ENCODE measurements at places on chromosomes 3 and 15. TPM values are rescaled to one million over a fixed set of nuclear protein-coding genes. Genes with fewer than 3 reads are reported as not detected.

DNA sequence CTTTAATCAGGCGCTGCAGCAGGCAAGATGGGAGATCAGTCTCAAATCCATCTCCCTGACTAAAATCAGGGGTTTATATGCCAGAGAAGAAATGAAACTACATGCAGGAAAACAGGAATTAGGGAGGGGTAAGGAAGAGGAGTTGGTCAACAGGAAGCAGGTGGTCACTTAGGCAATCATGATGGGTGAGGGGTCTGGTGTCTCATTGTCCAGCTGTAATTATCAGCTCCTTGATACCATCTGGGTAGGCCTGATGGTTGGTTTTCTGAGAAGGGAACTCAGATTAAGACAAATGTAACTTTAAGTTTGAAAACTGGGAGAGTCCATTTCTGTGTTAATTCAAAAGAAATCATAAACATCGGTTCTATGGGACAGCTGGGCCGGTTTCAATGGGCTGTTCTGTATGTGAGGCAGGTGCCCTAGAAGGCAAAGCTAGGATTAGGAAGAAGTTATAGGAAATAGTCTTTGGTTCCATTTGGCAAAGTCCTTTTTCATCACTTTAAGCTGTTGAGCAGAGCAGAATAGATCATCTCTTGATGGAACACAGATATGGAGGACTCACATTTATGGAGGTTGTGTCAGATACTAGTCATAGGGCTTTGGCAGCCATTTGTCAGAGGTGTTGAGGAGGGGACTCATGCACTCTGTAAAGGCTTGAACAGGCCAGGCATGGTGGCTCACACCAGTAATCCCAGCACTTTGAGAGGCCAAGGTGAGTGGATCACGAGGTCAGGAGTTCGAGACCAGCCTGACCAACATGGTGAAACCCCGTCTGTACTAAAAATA is 149.4 kb downstream of the VGLL4 start:
- H3K4me3 ChIP-seq, result no peak overlapping the region
- H3K27me3 ChIP-seq, result no peaks in the 10 kb centered on the region
- H3K27ac ChIP-seq, result no peak overlapping the region

- H3K27me3 ChIP-seq, result peaks cover 15% of the 10 kb centered on the region
- H3K27ac ChIP-seq, result peak overlapping the region; percentile 94
- H3K4me1 ChIP-seq, result peaks cover 20% of the 10 kb centered on the region
- peak overlapping the region; percentile 96 for H3K4me3 ChIP-seq
- DNase-seq, result peak; percentile 70
- peaks cover 53% of the 10 kb centered on the region for H3K36me3 ChIP-seq
Measured at GRCh38 chr3:44685128-44685800, 27.2 kb upstream of the ZNF502 start.

DNA sequence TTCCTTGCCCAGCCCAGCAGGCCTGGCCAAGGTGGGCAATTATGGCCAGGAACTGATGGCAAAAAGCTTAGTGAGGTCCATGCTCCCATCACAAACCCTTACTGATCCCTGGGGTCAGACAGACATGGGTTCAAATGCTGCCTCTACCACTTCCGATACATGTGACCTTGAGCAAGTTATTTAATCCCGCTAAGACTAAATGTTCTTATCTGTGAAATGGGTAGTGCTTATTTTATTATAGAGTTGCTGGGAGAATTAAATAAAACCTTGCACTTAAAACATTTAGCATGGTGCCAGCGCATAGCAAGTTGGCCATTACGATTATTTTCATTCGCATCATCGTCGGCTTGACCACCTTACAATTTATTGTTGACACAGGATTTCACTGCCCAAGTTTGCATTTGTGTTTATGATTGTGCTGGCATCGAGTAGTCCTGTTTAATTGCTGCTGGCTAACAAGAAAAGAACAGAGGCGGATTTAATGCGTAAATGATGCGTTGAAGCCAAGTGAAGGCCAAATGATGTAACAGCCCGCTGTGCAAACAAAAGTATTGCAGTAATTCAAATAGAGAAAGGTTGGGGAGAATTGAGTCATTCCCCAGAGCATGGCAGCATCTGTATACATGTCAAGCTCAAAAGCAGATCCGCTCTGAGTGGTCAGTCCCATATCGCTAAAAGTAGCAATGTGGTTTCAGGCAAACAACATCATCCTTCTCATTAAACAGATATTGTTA is 7.3 kb upstream of the FURIN start:
- H3K27ac ChIP-seq, result no peak overlapping the region
- H3K4me1 ChIP-seq, result peaks cover 29% of the 10 kb centered on the region
- H3K4me3 ChIP-seq, result no peak overlapping the region

DNA sequence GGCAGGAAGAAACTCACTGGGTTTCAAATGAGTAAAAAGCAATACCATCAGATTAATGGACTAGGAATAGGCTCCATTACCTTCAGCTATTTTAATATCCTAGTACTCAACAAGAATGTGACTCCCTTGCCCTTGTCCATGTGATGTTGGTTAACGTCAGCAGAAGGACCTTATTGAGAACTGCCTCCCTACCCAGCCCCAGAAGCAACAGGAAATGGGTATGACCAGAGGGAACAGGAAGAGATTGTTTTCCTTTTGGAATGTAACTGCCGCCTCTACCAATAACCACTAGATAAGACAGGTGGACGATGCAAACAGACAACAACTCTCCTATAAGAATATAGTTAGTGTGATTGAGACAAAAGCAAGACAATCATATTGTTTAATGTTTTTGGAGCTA is 10.4 kb upstream of the MME start:
- no peaks in the 10 kb centered on the region for H3K27me3 ChIP-seq
- H3K4me3 ChIP-seq, result no peak overlapping the region
- no peak overlapping the region for H3K27ac ChIP-seq
- DNase-seq, result no peak
- H3K36me3 ChIP-seq, result no peaks in the 10 kb centered on the region

GRCh38 chr15:60326824-60327654 is 70.7 kb downstream of the ANXA2 start:
- peaks cover 5% of the 10 kb centered on the region for H3K4me1 ChIP-seq
- no peak overlapping the region for H3K4me3 ChIP-seq
- H3K36me3 ChIP-seq, result no peaks in the 10 kb centered on the region
- no peak overlapping the region for H3K27ac ChIP-seq
- H3K27me3 ChIP-seq, result peaks cover 36% of the 10 kb centered on the region

DNA sequence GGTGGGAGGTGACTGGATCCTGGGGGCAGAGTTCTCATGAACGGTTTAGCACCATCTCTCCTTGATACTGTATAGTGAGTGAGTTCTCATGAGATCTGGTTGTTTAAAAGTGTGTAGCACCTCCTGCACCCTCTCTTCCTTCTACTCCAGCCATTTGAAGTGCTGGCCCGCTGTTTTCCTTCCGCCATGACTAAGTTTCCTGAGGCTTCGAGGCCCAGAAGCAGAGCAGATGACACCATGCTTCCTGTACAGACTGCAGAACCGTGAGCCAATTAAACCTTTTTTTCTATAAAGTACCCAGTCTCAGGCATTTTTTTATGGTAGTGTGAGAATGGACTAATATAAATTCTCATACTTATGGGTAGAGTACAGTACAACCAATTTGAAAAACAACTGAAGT is 123.6 kb upstream of the BHLHE40 start:
- no peak overlapping the region for H3K4me3 ChIP-seq
- no peak overlapping the region for H3K27ac ChIP-seq

The ACKR2 gene
- polyA plus RNA-seq, result not detected

GRCh38 chr3:14377838-14378169 is 24.6 kb upstream of the SLC6A6 start:
- H3K4me1 ChIP-seq, result peaks cover 12% of the 10 kb centered on the region
- no peak for DNase-seq
- H3K36me3 ChIP-seq, result no peaks in the 10 kb centered on the region
- peaks cover 21% of the 10 kb centered on the region for H3K27me3 ChIP-seq
- H3K27ac ChIP-seq, result peak overlapping the region; percentile 33
- H3K4me3 ChIP-seq, result no peak overlapping the region

DNA sequence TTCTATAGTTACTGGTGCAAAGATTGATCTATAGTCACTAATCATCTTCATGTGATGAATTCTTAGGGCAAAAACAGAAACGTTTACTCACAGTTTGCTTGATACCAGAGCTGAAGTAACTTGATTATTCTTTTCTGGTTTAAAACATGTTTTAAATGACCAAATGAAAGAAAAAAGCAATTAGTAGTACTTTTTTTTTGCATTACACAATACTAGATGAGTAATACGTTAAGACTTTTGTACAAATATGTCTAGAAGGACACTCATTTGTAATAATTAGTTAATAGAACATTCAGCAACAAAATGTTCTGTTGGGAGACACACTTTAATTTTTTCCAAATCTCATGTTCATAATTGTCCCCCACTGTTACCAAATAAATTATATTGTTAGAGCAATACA is 523.2 kb downstream of the SOX2 start:
- H3K4me3 ChIP-seq, result no peak overlapping the region
- no peaks in the 10 kb centered on the region for H3K4me1 ChIP-seq
- no peaks in the 10 kb centered on the region for H3K27me3 ChIP-seq
- H3K27ac ChIP-seq, result no peak overlapping the region
- no peaks in the 10 kb centered on the region for H3K36me3 ChIP-seq

The ANKUB1 gene
- polyA plus RNA-seq, result 2.6 TPM

DNA sequence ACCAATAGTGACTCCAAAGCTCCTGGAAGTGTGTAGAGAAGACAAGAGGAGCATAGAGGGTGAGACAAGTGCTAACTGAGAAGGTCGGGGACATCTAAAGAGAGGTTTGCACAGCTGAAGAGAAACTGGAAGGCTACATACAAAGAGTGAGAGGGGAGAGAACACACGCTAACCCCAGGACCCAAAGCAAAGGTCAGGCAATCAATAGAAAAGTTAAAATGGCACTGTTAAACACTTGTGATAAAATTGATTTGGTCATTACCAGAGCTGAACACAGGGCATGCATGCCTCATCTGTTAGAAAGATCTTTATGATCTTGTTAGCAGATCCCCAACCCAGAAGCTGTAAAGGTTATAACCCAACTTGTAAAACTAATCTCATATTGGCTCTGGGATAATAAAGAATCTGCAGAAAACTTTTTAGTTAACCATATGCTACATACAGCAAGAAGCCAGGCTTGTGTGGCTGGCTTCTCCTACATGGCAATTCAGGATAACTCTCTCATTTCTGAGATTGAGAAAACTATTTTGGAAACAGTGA is 212.6 kb upstream of the ICE2 start:
- H3K4me3 ChIP-seq, result no peak overlapping the region
- peaks cover 8% of the 10 kb centered on the region for H3K27me3 ChIP-seq
- peak overlapping the region; percentile 5 for H3K27ac ChIP-seq
- H3K4me1 ChIP-seq, result no peaks in the 10 kb centered on the region

The CHRNB4 gene
- not detected for polyA plus RNA-seq

GRCh38 chr15:43194795-43195194 is 9.6 kb downstream of the CCNDBP1 start:
- no peak overlapping the region for H3K27ac ChIP-seq
- DNase-seq, result no peak
- no peak overlapping the region for H3K4me3 ChIP-seq
- H3K36me3 ChIP-seq, result peaks cover 46% of the 10 kb centered on the region
- H3K4me1 ChIP-seq, result peaks cover 19% of the 10 kb centered on the region

DNA sequence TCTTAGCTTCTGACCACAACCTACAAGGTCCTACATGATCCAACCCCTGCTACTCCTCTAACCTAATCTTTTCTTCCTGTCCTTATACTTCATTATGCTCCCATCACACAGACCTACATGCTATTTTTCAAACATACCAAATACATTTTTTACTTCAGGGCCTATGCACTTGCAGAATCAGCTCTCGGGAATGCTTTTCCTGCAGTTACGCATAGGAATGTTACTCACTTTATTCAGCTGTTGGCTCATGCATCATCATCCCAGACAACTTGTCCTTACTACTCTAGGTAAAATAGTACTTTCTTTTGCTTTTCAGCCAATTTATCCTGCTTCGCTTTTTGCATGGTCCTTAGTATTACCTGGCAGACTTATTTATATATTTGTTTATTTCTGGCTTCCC is 105.6 kb downstream of the OXSM start:
- H3K36me3 ChIP-seq, result no peaks in the 10 kb centered on the region
- no peak overlapping the region for H3K27ac ChIP-seq
- no peak overlapping the region for H3K4me3 ChIP-seq
- no peaks in the 10 kb centered on the region for H3K4me1 ChIP-seq
- H3K27me3 ChIP-seq, result no peaks in the 10 kb centered on the region
- DNase-seq, result no peak

GRCh38 chr3:129205109-129205832 is 21.6 kb upstream of the CNBP start:
- H3K4me3 ChIP-seq, result no peak overlapping the region
- H3K27ac ChIP-seq, result no peak overlapping the region
- peaks cover 3% of the 10 kb centered on the region for H3K27me3 ChIP-seq
- no peaks in the 10 kb centered on the region for H3K36me3 ChIP-seq
- peaks cover 4% of the 10 kb centered on the region for H3K4me1 ChIP-seq

GRCh38 chr3:100048248-100048647 is 66.1 kb downstream of the FILIP1L start:
- peak overlapping the region; percentile 77 for H3K4me3 ChIP-seq
- H3K27ac ChIP-seq, result peak overlapping the region; percentile 99
- no peaks in the 10 kb centered on the region for H3K27me3 ChIP-seq

DNA sequence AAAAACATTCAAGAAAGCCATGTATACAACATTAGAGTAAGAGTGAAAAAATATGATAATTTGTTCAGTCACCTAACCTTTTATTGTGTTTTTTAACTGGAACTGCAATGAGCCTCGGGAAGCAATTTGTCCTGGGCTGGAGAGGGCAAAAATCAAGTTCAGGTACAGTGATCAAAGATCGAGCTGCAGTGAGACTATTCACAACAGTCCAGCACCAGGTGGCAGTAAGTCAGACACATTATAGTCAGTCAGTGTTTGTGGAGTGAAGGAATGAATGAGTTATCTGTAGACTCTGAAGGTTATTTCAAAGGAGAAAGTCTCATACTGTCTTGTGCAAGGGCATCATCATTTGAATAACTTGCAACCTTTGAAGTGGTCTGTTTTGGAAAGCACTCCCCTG is 116.6 kb downstream of the CHDH start:
- H3K4me1 ChIP-seq, result no peaks in the 10 kb centered on the region
- H3K27ac ChIP-seq, result no peak overlapping the region
- DNase-seq, result no peak
- no peak overlapping the region for H3K4me3 ChIP-seq
- no peaks in the 10 kb centered on the region for H3K36me3 ChIP-seq

DNA sequence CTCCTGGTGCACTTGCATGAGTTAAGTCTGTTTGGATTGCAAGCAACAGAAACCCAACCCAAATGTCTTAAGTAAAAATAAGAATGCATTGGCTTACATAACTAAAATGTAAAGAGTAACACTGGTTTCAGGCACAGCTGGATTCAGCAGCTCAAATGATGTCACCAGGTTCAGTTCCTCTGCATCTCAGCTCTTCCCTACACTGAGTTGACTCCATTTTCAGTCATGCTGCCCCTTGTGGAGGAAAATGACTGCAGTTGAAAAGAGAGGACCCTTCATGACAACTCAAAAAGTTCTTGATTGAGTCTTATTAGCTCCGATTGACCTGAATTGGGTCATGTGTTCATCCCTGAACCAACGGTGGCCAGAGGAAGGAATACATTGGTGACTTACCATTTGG is 138.5 kb upstream of the ABI3BP start:
- DNase-seq, result no peak
- H3K27ac ChIP-seq, result no peak overlapping the region
- H3K4me3 ChIP-seq, result no peak overlapping the region

The GRIP2 gene
- not detected for polyA plus RNA-seq

DNA sequence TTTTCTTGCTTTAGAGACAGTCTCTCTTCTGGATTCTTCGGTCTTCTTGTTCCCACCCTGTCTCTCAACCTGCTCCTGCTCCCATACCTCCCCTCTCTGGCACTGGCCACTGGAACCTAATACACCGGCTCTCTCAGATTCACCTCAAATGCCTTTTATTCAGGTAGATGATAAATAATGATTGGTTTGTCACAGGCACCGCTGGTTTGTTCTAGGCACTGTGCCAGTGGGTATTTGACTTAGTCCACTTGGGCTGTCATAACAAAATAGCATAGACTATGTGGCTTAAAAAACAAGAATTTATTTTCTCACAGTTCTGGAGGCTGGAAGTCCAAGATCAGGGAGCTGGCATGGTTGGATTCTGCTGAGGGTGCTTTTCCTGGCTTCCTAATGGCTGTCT is 278.2 kb upstream of the STT3B start:
- no peaks in the 10 kb centered on the region for H3K27me3 ChIP-seq
- H3K27ac ChIP-seq, result no peak overlapping the region
- H3K4me1 ChIP-seq, result no peaks in the 10 kb centered on the region
- no peak for DNase-seq
